Hippocampal formation (tissue), 2 donors: ENCODE measurements at places on chromosomes 4 and X.

- DNase-seq: no peak
Observed at GRCh38 chrX:130695931-130696330, 207.1 kb downstream of the ENOX2 start.

- DNase-seq: no peak
Observed at GRCh38 chr4:7862561-7863192, 77.0 kb downstream of the AFAP1 start.

- DNase-seq: no peak
Observed at GRCh38 chr4:41202820-41203568, 11.3 kb downstream of the APBB2 start.

GRCh38 chrX:140317462-140317861 lies 187.4 kb downstream of the SOX3 start:
- no peak for DNase-seq

GRCh38 chr4:124262211-124263179 lies 450.0 kb downstream of the ANKRD50 start:
- peak; percentile 22 for DNase-seq
